ENCODE measurements at places on chromosomes 3 and 15. TPM values are rescaled to one million over a fixed set of nuclear protein-coding genes. Genes with fewer than 3 reads are reported as not detected.

The GCSAM gene
- not detected for total RNA-seq

GRCh38 chr3:6526861-6527260 is 334.1 kb upstream of the GRM7 start:
- no peak for DNase-seq

DNA sequence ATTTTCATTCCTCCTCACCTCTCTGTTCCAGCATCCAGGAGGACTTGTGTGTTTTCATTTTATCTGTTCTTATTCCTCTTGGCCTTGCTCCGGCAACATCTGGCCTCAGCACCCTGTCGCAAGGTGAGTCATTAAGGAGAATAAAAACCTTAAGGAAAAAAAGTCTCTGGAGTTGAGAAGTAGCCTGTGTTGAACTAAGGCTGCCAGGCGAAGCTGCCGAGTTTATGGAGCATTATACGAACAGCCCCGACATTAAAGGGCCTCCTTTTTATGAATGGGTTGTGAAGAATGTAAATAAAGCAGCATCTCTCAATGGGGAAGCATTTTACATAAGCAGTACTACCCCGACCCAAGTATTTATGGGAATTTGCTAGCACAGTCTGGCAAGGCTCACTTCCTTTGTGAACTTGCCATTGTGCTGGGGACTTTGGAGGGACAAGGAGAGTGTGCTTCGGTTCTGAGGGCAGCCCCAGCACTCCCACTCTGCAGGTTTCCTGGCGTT is 4.7 kb downstream of the BAHD1 start:
- no peak for DNase-seq

DNA sequence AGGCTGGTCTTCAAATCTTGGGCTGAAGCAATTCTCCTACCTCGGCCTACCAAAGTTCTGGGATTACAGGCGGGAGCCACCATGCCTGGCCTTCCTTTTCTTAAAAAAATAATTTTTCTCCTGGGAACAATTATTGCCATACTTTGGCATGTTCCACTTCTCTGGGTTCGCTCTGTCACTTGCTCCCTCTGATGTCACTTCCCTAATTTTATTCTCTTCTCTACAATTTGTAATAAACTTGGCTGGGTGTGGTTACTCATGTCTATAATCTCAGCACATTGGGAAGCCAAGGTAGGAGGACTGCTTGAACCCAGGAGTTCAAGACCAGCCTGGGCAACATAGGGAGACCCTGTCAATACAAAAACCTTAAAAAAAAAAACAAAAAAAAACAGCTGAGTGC is 6.1 kb upstream of the IMPDH2 start:
- no peak for DNase-seq

- no peak for DNase-seq
Observed at GRCh38 chr3:99825004-99825640, 7.5 kb downstream of the CMSS1 start.

The CCRL2 gene
- total RNA-seq = not detected

GRCh38 chr3:53834429-53835095 is 11.7 kb downstream of the CHDH start:
- DNase-seq = no peak

- peak; percentile 82 for DNase-seq
Observed at GRCh38 chr3:196684548-196685407, 27.3 kb downstream of the CEP19 start.
